Right hindlimb (tissue), 1 donor: ENCODE measurements at places on chromosomes 7 and 10.

GRCh38 chr7:106767498-106768323, 97.4 kb upstream of the PIK3CG start:
- no peak for DNase-seq

GRCh38 chr7:157566631-157567006, 229.8 kb downstream of the DNAJB6 start:
- DNase-seq, result no peak

- DNase-seq, result no peak
Observed at GRCh38 chr7:132076301-132077035, 499.8 kb downstream of the PLXNA4 start.

DNA sequence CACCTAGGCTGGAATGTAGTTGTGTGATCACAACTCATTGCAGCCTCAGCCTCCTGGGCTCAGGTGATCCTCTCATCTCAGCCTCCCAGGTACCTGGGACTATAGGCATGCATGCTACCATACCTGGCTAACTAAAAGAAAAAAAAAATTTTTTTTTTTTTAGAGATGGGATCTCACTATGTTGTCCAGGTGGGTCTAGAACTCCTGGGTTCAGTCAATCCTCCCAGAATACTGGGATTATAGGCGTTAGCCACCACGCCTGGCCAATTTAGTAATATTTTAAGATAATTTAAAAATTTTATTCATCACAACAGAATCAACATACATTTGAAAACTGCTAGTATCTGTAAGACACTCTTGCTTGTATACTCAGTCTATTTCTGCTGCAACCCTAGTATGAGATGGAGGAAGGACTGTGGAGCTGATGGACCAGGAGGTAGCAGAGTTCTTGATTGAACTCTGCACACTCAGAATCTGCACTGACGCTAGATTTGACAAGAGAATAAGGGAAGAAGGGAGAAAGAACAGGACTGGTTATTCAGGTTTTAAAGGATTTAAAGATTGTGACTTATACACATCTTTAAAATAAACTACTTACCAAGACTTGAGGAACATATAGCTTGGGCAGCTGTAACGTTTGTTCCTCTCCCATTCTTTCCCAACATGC, 57.6 kb downstream of the VCL start:
- DNase-seq, result no peak

DNA sequence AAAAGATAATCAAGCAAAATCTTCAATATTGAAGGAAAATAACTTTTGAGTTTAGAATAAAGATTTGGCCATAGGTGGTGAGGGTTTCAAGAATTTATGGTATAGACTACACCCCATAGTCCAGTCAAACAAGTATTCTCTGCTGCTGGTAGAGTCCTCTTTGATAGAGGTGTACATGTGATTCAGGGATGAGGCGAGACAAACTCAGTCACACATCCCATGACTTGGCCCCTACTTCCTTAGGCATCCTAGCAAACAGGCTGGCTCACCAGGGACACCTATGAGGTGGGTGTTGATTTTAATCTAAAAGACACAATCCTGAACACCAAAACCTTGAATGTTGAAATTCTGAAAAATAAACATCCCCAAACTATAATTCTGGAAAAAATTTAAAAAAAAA, 78.1 kb upstream of the SLC25A13 start:
- DNase-seq, result no peak

DNA sequence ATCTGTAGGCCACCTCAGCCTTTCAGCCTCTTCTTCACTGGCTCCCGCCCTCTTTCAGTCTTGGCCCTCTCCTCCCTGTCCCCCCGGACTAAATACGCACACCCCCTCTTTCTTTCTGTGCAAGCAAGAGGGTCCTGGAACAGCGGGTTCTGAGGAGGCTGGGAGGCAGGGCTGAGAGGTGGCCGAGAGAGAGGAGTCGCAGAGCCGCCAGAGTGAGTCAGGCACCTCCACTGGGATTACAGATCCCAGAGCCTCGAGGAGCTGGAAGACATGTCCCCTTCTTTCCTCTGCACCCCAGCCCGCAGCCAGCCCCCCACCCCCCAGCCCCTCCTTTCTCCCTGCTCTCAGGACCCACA, 182 bp downstream of the CCDC136 start:
- no peak for DNase-seq

- DNase-seq, result peak; percentile 30
Observed at GRCh38 chr7:39133088-39133487, 155.4 kb downstream of the POU6F2 start.

GRCh38 chr10:131692176-131692575, 208.6 kb upstream of the PPP2R2D start:
- peak; percentile 36 for DNase-seq

DNA sequence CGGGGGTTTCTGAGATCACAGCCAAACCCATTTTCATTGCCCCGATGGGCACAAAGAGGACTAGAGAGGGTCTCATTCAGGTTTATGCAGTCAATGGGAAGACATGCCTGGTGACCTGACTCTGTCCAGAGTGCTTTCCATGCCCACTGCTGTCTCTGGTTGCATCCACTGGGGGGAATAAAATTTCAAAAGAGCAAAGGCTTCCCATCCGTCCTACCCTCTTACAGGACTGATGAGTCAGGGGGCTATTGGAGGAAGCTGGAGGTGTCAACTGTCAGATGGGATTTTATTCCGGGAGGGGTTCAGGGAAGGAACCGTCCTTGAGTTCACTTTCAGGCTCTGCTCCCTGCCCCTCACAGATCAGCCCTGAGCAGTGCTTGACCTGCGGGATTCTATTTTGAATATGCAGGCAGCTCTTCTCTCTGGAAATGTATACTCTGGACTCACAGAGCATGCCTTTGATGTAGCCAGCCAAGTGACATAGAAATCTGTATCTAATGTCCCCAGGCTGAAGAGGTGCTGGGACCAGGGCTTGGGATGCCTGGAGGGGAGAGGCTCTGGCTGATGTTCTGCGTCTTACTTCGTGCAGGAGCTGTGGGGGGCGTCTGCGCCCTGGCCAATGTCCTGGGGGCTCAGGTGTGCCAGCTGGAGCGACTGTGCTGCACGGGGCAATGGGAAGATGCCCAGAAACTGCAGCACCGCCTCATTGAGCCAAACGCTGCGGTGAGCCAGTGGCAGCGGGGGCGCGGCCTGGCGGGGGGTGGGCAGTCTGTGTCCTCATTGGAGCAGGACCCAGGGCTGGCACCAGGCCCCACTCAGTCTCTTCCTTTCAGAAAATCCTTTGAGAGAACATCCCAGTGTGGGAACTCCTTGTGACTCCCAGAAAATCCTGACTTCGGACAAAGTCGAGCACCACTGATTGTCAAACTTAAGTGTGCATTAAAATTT, 12.0 kb downstream of the C10orf62 start:
- no peak for DNase-seq
